ENCODE measurements at places on chromosomes 2 and 18. TPM values are rescaled to one million over a fixed set of nuclear protein-coding genes. Genes with fewer than 3 reads are reported as not detected.

GRCh38 chr18:79899609-79900445 lies 51.6 kb downstream of the SLC66A2 start:
- no peak for DNase-seq

GRCh38 chr2:24682304-24682703 lies 110.9 kb downstream of the PTRHD1 start:
- no peak for DNase-seq

Gene GPR35
- total RNA-seq, result 2.4 TPM

Gene ST8SIA3
- not detected for total RNA-seq

Gene HADHB
- 130 TPM for total RNA-seq

DNA sequence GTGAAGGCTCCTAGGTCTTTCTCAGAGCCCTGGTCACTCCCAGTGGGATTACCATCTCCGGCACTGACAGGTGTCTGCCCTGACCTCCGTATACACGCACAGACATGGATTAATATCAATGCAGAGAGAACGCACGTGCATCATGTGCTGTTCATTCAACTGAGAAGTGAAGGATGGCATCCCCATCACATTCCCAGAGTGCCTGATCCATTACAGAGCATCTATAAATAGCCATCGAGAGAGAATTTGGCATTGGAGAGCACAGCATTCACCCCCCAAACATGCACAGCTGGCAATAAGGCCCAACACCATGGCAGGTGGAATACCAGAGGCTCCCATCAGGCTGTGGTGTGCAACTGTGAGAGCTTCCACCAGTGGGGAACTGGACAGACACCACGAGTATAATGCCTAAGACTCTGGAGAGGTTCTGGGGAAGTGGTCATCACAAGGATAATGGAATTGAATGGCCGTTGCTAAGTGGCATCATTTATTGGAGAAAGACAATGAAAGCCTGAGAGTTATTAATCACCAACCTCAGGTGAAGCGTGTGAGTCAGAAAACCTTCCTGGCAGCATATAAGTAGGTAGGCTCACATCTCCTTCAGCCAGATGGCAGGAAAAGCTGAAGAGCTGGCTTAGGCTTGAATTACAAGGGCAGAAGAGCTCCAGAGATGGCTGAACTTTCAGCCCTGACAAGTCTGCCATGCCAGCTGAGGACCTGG lies 244.5 kb upstream of the ID2 start:
- DNase-seq, result no peak

- no peak for DNase-seq
Observed at GRCh38 chr2:15734674-15735483, 143.2 kb downstream of the DDX1 start.

- DNase-seq, result peak; percentile 52
Observed at GRCh38 chr2:241844066-241844728, 14.5 kb downstream of the PDCD1 start.

DNA sequence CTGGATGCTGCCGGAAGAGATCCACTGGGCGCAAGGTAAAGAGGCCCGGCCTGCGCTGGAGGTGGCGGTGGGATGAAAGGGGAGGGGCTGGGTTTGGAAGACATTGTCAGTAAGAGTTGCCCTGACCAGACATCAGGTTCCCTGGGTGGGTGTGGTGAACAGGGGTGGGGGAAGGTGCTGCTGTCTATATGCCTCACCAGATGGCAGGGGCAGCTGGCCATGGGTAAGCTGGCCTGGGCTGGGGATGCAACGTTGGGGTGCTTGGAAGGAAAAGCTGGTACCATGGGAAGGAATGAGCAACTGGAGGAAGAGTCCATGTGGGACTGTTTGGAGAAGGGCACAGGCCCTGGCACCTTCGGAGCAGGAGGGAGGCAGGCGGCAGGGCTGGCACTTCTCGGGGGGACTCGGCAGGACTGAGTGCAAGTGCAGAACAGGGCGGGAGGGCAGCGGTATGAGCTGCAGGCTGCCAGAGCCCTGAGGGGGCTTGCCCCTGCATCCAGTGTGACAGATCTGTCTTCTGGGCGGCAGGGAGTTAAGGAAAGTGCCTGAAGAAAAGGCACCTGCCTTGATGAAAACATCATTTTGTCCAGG lies 146.4 kb downstream of the DYSF start:
- DNase-seq, result no peak

- DNase-seq, result no peak
Observed at GRCh38 chr2:235011607-235011928, 59.8 kb downstream of the SH3BP4 start.

DNA sequence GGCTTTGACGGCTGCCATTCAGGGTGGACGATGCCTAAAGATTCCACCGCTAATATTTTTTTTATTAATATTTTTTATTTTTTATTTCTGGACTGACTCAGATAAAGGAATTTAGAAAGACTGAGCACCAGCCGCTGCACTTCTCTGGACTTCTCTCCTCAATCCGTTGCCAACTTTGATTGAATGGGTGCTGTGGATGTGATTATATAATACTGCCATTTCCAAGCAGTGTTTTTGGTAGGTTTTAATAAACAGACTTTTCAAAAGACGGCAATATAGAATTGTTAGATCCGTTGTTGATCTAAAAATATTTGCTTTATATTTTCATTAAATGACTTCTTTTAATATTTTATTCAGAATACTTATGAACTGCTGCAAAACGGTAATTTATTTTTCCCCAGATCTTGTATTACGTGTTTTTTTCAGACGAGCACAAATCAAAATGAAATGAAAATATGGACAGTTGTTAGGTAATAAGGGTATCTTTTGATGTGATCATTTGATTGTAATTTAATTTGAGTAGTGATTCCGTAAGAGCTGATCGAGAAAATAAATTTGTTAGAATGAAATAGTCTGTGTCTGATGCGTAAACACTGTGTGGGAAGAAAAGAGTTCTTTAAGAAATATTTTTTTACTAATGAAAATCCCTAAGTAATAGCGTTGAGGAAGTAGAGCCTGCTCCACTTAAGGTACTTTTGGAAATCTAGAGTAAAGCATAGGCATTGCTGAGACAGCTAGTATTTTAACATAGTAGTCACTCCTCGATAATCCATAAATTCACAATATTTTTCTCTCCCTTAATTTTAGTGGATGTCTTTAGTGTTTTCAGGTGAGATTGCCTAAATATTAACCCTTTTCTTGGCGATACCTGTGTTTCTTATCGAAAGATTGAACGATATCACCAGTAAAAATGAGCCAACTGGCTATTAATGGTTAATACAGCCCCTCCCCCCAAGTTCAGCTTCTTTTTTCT lies 4.4 kb downstream of the POU3F3 start:
- DNase-seq, result no peak

DNA sequence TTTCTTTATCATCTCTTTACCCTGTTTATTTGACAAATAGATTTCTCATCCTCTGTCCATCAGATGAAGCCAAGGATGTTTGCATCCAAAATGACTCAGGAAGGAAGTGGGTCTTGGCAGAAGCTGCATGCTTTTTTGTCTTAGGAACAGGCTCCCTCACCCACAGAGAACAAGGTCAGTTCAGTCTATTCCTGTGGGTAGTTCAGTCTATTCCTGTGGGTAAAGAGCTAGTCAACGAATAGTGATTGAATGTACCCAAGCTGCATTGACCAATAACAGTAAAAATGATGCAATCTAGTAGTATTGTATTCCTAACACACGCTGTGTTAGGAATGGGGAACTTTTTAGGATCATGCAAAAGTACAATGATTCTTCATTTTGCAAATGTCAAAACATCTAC lies 290.8 kb upstream of the TANK start:
- no peak for DNase-seq

Gene NUP35
- 18.4 TPM for total RNA-seq

GRCh38 chr2:229492034-229492433 lies 220.9 kb upstream of the PID1 start:
- DNase-seq, result no peak

DNA sequence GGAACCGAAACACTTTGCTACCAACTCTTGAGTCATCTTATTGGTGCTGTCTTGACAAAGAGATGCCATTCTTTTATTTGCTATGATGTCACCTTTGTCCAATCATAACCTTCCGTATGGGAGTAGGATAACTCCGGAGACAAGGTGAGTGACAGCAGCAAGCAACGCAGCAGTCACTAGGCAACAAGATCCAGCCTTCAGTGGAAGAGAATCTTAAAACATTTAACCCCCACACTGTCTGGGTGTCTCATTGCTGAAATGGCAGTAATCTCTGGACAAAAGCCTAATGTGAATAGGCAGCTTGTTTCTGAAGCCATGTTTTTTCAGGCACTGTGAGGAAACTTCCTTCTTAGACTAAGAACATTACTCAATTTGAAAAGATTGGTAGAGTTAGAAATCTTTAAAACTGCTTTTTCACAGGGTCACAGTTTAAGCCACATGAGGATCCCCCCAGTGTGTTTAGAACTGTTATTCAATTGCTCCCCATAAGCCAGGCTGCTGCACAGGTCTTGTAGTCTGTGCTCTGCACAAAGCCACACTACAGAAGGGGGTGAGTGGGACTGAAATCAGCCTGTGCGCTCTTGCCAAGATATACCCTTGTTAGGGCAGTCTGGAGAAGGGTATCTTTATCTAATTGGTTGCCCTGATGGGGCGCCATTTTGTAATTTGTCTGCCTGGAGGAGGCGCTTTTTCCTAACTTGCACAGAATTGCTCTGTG lies 131.5 kb upstream of the STON1 start:
- no peak for DNase-seq

Gene NR4A2
- 13.1 TPM for total RNA-seq

GRCh38 chr2:178882666-178883440 lies 75.6 kb upstream of the TTN start:
- DNase-seq, result no peak

- no peak for DNase-seq
Observed at GRCh38 chr18:34942975-34943374, 98.2 kb upstream of the MAPRE2 start.

- DNase-seq, result no peak
Observed at GRCh38 chr18:64693766-64694165, 544.9 kb upstream of the LINC00305 start.

GRCh38 chr2:99926986-99927385 lies 215.4 kb downstream of the AFF3 start:
- no peak for DNase-seq

- no peak for DNase-seq
Observed at GRCh38 chr2:199282309-199282708, 175.4 kb downstream of the SATB2 start.

- no peak for DNase-seq
Observed at GRCh38 chr2:173087793-173088496, 12.3 kb downstream of the MAP3K20 start.

DNA sequence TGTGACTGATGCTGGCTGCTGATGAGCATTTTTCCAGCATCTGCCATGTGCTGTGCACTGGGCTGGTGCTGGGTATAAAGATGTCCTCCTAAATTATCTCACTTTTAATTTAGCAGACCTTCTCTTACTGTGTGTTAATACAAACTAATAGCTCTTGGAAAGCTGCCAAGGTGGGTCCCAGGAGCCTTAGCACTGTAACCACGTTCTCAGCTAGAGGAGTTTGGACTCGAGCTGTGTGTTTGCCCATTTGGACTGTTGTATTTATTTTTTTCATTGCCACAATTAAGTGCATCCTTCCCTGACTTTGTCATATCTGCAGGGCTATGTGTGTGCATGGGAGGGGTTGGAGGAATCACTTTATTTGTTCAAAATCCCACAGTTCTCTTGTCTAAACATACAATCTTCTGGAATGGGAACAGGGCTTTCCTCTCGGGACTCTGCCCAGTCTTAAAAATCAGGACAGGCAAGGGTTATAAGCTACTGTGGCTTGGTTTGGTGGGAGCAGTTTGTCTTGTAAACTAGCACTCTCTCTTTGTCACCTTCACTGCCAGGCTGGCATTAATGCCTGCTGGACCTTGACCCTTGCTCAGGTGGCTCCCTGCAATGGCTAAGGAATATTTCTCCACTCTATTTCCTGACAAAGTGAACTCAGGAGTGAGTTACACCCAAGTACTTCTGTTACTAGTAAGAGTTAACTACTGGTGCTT lies 129.7 kb upstream of the MGAT5 start:
- no peak for DNase-seq

DNA sequence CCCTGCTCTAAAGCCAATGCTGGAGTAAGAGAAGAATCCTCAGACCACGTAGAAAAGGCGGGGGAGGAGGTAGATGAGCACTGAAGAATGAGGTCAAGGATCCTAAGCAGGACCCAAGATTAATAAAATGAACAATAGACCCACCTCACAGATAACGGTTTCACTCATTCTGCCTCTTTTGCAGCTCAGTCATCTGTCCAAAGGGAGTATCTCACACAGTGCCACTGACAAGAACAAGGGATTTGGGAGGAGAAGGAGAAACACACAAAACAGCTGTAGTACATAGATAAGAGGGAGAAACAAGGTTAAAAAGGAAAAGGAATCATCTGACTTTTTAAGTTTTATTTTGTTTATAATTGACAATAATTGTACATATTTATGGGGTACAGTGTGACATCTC lies 30.9 kb upstream of the SULT1C4 start:
- no peak for DNase-seq

- no peak for DNase-seq
Observed at GRCh38 chr2:215915441-215915840, 97.9 kb downstream of the MREG start.

- DNase-seq, result no peak
Observed at GRCh38 chr2:236579048-236579745, 9.6 kb downstream of the ACKR3 start.

GRCh38 chr2:67295851-67296250 lies 101.3 kb upstream of the ETAA1 start:
- no peak for DNase-seq

- DNase-seq, result no peak
Observed at GRCh38 chr18:52723550-52723970, 383.6 kb downstream of the DCC start.

- no peak for DNase-seq
Observed at GRCh38 chr18:54710074-54710899, 118.0 kb upstream of the RAB27B start.

DNA sequence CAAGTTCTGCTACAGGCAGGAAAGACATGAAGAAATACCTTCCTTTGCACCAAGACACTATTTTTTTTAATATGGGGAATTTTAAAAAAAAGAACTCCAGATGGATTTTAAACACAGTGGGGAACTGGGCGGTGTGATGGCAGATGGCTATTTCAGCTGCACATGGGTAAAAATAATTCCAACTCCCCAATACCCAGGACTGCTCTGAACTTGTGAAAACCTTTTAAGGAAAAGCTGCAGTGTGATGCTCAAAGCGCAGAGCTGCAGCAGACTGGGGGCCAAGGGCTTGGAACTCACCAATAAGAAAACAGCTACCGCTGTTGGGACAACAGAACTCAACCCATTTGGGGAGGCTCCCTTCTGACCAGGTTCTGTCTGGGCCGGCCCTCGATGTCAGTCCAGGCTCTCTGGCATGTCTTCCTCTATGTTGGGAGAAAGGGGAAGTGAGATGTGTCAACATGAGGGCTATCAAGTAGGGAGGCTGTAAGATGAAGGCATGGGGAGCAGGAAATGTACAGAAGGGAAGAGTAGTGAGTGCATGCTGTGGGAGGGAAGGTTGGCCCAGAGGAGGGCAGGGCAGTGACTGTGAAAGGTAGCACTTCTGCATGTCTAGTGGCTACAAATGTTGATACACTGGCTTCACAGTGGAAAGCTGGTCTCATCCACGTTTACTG lies 64.0 kb upstream of the SLC14A2 start:
- DNase-seq, result no peak

- DNase-seq, result no peak
Observed at GRCh38 chr2:73925033-73925704, 1.5 kb upstream of the DGUOK start.
